ENCODE measurements at places on chromosomes 16 and 17. TPM values are rescaled to one million over a fixed set of nuclear protein-coding genes. Genes with fewer than 3 reads are reported as not detected.

Gene CA5A
- total RNA-seq, result not detected

Gene PRDM7
- total RNA-seq, result not detected

Gene OSGIN1
- total RNA-seq, result 11.6 TPM

Gene MYH13
- total RNA-seq, result 0.05 TPM

Gene CYB561
- total RNA-seq, result 54.9 TPM

Gene CBX2
- 0.14 TPM for total RNA-seq

Gene BIRC5
- total RNA-seq, result 22.4 TPM

Gene DCXR
- 151 TPM for total RNA-seq

Gene CRYM
- total RNA-seq, result 9.5 TPM

GRCh38 chr17:66945147-66945835 is 19.2 kb upstream of the CACNG4 start:
- no peak for DNase-seq

- DNase-seq, result peak; percentile 44
Observed at GRCh38 chr17:18970582-18971480, 18.9 kb downstream of the SLC5A10 start.

DNA sequence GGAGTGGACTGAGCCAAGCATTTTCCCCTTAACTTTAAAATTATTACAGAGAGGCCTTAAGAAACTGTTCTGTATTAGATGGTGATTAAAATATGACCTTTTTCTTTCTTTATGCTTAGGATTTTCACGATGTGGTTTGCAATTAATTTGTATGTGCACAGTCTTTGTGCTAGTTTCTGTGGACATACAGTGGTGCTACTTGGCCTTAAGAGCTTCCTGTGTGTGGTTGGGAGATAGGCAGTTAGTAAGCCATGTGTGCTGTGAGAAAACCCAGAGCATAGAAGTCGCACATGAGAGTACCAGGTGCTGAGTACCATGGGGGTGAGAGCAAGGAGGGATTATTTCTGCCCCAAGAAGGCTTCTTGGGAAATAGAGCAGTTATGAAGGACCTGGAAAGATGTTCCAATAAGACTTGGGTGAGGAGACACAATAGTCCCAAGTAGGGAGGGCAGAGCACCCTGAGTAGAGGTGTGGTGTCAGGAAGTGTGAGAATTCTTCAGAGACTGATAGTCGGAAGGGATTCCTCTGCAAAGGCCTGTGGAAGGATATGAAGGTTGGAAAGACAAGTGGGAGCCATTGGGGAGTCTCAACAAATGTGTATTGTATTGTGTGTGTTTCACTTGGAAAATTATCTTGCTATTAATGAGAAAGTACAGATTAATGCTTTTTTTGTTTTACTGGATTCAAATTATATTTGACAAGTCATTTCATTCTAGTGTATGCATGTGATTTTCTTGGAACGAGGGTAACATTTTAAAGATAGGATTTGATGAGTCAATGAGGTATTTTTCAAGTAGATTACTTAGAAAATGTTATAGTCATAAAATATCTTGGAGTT is 239.9 kb downstream of the PRKCA start:
- DNase-seq, result no peak

- peak; percentile 95 for DNase-seq
Observed at GRCh38 chr17:39738983-39739884, 1.5 kb downstream of the GRB7 start.

GRCh38 chr16:66442502-66443268 is 15.6 kb downstream of the BEAN1 start:
- no peak for DNase-seq

DNA sequence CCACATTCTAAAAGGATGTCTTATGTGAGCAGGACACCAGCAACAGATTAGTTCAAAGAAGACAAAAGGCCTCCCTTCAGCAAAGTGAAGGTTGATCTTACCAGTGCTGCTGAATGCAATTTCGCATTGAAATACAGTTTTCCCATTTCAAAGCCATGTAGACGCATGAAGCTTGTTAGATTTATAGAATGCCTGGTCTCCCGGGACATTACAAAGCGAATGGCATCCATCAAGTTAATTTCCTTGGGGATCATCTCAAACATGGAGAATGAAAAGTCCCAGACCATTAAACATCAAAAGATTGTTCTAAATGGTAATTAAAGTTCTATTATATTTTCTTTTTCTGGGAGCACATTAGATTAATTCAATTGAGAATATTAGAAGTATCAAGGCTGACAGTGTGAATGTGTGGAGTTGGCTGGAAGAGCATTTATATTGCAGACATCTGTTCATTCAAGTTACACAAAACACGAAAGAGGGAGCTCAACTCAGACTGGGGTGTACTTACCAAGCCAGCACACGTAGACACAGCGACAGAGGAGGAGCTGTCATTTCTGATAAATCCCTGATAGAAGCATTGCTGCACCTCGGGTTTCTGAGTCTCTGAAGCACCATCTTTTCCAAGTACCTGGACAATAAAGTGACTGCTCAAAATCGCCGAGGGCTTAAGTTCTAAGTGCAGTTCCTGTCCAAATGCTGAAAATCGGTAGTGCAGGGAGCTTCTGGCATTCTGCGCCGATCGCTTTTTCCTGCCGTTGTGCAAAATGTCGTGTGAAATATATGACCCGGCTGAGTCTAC is 3.8 kb downstream of the ADAMTS18 start:
- DNase-seq, result no peak

DNA sequence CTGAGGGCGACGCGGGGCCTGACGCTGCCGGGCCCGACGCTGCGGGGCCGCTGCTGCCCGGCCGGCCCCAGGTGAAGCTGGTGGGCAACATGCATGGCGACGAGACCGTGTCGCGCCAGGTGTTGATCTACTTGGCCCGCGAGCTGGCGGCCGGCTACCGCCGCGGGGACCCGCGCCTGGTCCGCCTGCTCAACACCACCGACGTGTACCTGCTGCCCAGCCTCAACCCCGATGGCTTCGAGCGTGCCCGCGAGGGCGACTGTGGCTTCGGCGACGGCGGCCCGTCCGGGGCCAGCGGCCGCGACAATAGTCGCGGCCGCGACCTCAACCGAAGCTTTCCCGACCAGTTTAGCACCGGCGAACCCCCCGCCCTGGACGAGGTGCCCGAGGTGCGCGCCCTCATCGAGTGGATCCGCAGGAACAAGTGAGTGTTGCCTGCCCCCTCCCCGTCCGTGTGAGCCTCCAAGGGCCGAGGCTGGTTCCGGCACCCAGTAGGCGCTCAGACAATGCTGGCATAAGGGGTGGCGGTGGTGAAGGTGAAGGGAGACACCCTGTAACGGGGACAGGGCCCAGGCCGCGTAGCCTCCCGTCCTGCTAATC is 676 bp downstream of the CPD start:
- DNase-seq, result peak; percentile 62

DNA sequence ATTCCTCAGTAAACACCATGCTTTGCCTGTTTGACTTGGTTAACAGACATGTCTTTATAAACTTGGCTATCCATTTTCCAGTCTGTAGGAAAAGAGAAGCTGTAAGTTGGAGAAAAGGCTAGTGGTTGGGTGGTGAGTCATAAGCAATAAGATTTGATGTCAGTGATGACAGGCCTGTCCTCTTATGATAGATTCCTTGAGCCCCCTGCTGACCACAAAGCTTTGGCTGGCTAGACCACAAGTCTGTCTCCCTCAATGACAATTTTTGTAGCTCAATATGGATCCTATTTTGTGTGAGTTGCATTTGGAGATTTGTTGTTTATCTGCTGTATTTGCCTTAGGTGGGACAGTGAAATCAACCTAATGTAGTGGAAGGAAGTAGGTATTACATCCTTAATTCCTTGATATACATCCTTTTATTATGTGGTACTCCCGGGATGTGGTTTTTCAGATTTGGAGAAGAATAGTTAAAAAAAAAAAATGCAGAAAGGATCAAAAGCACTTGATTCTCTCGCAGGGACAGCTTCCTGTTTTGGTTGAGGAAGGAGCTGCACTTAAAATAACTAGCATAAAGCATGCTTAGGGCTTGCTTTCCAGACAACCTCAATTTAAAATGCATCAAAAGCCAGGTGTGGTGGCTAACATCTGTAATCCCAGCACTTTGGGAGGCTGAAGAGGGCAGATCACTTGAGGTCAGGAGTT is 67.4 kb downstream of the SIAH1 start:
- DNase-seq, result no peak

- no peak for DNase-seq
Observed at GRCh38 chr16:23024044-23024443, 125.2 kb downstream of the USP31 start.

DNA sequence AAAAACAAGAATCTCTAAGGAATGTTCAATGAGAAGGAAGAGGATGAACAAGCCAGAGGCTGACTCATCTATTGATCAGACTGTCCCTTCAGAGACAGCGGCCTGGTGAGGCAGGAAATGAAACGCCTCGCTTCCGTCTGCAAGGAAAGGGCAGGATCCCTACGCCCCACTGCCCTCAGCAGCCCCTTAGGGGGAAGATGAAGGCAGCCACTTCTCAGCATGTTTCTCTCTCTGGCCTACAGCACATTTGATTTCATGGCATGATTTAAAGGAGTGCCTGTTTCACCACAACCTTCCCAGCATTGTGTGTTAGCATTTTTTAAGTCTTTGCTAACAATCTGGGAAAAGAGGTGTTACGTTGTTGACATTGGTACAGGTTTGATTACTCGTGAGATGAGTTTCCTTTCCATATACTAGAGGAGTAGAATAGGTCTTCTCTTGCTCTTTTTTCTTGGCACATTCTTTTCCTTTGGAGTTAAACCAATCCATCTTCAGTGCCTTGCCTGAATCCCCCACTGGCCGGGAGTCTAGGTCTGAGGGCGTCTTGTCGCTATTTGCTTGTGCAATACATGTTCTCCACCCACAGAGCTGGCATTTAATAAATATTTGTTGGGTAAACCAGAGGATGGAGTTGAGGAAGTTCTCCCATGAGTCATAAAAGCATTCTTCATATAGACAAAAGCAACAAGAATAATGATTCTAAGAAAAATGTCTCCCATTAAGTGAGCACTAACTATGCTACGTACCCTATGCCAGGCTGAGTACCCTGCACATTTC is 47.4 kb downstream of the RBFOX3 start:
- peak; percentile 3 for DNase-seq

GRCh38 chr17:42744283-42744805 is 496 bp downstream of the EZH1 start:
- peak; percentile 82 for DNase-seq

GRCh38 chr17:62064791-62065563 is at the start of gene MED13:
Gene MED13, minus strand, starts transcription at chr17:62065278. Its CDS starts 73 bp downstream, at chr17:62065205.
- peak; percentile 70 for DNase-seq

DNA sequence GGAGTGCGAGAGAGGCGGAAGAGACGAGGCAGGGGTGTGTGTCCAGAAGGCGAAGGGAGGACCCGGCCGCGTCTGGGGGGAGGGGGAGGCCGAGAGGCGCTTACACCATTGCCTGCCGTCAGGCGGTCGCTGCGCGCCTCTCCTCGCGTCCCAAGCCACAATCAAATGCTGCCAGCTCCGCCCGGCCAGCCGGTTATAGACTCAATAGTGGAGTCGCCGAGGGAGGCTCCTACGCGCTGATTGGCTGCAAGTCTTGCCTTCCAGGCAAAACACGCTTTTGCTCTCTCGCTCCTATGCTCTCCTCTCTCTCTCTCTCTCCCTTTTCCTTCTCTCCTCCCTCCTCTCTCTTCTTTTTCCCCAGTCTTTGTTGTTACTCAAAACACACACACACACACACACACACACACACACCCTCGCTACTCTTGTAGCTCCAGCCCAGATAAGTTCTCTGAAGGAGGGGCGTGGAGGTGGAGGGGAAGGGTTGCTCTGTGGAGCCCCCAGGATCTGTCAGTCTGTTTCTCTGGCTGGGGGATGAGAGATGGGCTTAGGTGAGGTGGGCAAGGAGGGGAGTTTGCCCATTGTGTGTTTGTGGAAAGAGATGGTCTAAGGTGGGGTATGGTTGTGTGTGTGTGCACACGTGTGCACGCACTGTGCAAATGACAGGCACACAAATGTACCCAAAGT is at the start of gene DLX3:
Gene DLX3, minus strand, starts transcription at position 170 of the 684 bp plus-strand sequence. CDS start 226 bp downstream, outside the sequence.
- DNase-seq, result peak; percentile 65

- DNase-seq, result no peak
Observed at GRCh38 chr16:24463196-24463945, 76.0 kb upstream of the RBBP6 start.

DNA sequence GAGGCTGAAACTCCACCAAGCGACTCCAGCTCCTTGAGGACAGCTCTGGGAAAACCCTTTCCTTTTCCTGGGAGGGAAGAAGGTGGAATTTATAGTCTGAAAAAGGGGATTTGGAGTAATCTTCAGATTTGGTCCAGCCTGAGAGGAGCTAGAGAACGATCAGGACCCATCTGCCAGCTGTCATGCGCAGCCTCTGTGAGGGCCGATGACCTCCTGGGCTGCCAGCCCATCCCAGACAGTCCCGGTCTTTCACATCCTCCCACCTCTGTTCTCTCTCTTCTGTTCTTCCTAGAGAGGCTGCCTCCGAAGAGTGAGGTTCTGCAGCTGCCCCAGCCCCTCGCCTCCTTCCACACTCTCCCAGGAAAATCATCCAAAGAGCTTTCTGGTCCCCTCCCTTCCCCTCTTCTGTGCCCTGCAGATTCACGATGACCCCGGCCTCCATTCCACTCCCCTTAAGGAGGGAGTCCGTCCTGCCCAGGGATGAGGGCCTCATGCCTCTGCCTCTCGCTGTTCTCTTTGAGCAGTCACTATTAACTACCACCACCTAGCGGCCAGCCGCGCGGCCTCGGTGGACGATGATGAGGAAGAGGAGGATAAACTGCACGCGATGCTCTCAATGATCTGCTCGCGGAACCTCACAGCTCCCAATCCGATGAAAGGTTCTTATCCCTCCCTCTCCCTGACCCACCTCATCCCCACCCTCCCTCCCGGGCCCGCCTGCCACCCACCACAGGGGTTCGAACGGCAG is 29.6 kb downstream of the SGSM2 start:
- peak; percentile 22 for DNase-seq

DNA sequence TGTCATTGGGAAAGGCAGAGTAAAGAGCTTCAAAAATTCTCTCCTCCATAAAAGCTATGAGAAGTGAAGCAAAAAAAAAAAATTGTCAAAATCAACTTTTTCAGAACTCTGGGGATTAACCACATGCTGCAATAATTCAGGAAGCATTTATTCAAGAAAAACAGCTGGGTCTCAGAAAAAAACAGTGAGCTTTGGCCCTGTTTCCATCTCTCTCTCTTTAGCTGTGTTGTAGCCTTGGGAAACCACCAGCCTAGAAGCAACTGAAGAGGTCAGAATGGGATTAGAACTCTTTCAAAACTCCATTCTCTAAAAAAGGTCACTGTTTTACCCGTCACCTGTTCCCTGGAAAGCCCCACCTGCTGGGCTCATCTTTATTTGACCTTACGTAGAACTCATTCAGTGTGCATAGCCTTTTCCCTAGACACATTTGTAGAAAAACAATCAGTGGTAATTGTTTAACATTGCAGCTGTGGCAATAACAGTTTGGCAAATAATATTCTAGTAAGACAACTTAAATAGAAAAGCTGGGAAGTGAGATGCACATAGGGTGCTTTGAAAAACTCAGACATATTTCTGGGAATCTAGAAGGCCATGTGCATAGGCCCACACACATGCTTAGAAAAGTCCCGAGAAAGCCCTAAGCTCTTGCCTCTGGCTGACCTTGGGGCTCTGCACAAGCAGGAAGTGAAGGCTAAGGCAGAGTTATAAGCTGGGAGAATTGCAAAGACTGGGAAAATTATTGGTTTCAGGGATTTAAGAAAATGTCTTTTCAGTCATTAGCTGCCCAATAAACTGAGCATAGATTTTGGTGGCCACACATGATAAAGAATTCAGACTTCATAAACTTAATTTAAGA is 18.0 kb downstream of the SLC5A11 start:
- DNase-seq, result no peak

- no peak for DNase-seq
Observed at GRCh38 chr17:68085771-68086381, 50.3 kb downstream of the KPNA2 start.

- no peak for DNase-seq
Observed at GRCh38 chr17:82353484-82353883, 5.6 kb upstream of the TEX19 start.
